ENCODE measurements at places on chromosomes 3 and 15. TPM values are rescaled to one million over a fixed set of nuclear protein-coding genes. Genes with fewer than 3 reads are reported as not detected.

Gene ADAMTSL3
- total RNA-seq = 0.32 TPM

Gene LINGO1
- not detected for total RNA-seq

Gene HRH1
- total RNA-seq = 38.1 TPM

Gene NOX5
- 1.8 TPM for total RNA-seq

Gene MOBP
- not detected for total RNA-seq

Gene SLC15A2
- total RNA-seq = under 0.01 TPM

Gene FHIT
- total RNA-seq = 0.77 TPM

Gene GRIP2
- 0.09 TPM for total RNA-seq

Gene CHST13
- total RNA-seq = not detected

Gene TGM5
- not detected for total RNA-seq

Gene FBXO40
- not detected for total RNA-seq

Gene LEKR1
- total RNA-seq = 0.26 TPM

Gene ARGFX
- not detected for total RNA-seq

Gene CYP1A2
- not detected for total RNA-seq

Gene SMCO1
- not detected for total RNA-seq

Gene ERC2
- total RNA-seq = not detected

Gene REC114
- not detected for total RNA-seq

Gene MCTP2
- total RNA-seq = 4.1 TPM

Gene ATP8B4
- 29.4 TPM for total RNA-seq

Gene LIPC
- 4.0 TPM for total RNA-seq

Gene PLIN1
- total RNA-seq = not detected

Gene PTH1R
- total RNA-seq = 0.77 TPM

Gene CDHR4
- total RNA-seq = 0.43 TPM

Gene PRR20G
- not detected for total RNA-seq

Gene ATP13A5
- not detected for total RNA-seq
